ENCODE measurements at places on chromosomes 4 and X.

DNA sequence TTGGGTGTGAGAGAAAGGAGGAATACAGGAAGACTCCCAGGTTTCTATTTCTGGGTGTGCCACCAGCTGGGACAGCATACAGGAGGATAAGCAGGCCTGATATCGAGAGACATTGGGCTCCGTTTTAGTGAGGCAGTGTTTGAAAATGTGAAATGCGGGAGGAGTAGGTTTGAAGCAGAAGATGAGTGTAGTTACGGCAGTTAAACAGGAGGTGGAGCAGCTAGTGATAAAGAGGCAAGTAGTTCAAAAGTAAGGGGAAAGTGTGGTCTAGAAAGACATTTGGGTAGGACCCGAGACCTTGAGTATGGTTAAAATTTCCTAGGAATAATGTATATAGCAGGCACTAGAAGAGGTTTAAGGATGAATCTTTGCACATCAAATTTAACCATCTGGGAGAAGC lies 42.4 kb downstream of the DCUN1D4 start:
- DNase-seq, result peak; percentile 5

- no peak for DNase-seq
Measured at GRCh38 chr4:37685161-37685822, 884 bp downstream of the RELL1 start.

DNA sequence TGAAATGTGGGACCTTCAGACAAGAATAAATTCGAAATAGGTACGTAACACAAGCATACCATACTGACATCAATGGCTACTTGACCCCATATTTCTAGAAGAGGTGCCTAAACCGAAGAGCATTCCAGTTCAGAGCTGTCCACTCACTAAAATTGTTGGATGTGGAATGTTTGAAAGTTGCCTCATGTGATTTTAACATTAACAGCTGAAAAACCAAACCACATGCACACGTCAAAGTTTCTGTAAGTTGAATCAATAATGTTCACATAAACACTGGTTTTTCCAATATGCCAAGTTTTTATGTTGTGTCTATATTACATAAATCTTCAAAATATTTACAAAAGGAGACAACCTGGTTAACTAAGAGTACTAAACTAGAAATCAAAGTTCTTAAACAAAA lies 3.5 kb downstream of the UBE2D3 start:
- no peak for DNase-seq

DNA sequence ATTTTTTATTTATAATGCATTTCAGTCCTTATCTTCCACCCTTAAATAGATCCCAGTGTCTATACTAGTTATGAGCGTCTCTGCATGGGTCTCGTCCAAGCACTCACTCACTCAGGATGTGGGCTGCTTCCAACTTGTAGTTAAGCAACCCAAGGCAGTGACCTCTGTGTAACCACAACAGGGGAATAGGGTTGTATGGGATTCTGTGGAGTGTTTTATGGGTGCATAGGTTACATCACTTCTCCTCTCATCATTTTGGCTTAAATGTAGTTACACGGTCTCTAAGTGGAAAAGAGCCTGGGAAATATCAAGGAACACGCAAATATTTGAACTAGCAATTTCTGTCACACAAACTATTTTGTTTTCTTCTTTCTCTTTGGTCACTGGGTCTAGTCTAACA lies 931.0 kb downstream of the STIM2 start:
- no peak for DNase-seq

DNA sequence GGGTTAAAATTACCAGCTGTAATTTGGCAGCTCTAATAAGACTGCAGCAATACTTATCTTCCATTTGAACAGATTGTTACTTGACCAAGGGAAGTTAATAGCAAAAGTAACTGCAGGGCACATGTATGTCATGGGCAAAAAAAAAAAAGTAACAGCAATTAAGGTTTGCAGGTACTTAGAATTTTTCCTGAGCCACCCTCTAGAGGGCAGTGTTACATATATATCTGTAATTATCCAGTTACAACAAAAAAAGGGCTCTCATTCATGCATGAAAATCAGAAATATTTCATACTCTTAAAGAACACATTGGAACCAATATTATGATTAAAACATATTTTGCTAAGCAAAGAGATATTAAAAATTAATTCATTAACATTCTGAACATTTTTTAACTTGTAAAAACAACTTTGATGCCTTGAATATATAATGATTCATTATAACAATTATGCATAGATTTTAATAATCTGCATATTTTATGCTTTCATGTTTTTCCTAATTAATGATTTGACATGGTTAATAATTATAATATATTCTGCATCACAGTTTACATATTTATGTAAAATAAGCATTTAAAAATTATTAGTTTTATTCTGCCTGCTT lies 25.1 kb downstream of the XIAP start:
- DNase-seq, result peak; percentile 69

- no peak for DNase-seq
Measured at GRCh38 chr4:45663003-45663402, 460.9 kb downstream of the GABRG1 start.

DNA sequence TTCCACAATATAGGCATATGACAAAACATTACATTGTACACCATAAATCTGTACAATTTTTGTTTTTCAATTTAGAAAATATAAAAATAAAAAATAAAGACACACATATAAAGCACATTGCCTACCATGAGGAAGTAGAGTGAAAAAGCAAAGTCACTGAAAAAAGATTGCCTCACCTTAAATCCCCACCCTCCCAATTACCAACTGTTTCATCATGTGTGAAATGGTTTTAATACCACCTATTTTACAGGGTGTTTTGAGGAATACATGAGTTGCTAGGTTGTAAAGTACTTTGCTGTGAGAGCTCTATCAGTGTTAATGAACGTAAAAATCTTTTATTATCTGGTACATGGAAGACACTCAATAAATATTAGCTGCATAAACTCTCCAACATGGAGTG lies 373.6 kb upstream of the NDST3 start:
- no peak for DNase-seq

- DNase-seq, result no peak
Measured at GRCh38 chr4:159108124-159108523, 5.2 kb downstream of the RAPGEF2 start.

GRCh38 chr4:100935090-100935489 lies 412.2 kb downstream of the PPP3CA start:
- no peak for DNase-seq

- DNase-seq, result no peak
Measured at GRCh38 chrX:70336767-70337166, 46.9 kb downstream of the KIF4A start.

GRCh38 chr4:151719956-151720334 lies 40.9 kb downstream of the GATB start:
- no peak for DNase-seq

- no peak for DNase-seq
Measured at GRCh38 chrX:100874325-100874724, at the start of gene NOX1. NOX1 (minus strand) TSS chrX:100874359; CDS start chrX:100874139, 220 bp downstream.

DNA sequence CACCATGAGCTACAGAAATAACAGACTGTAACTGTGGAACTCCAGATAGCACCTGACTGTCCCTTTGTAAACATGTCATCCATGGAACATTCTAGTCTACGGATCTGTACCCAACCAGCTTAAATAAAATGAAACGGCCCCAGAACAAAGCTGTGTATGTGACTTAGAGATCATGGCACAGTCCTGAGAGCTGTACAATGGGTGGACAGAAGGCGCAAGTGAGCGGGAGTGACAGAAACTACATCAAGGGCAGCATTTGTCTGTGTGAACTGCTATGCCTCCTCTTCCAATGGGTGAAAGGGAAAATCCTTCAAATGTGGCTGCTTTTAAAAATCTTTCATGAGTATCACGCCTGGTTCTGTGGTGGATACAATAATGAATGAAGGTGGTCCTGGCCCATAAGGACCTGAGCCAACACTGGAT lies 72.5 kb downstream of the FAT1 start:
- DNase-seq, result no peak

DNA sequence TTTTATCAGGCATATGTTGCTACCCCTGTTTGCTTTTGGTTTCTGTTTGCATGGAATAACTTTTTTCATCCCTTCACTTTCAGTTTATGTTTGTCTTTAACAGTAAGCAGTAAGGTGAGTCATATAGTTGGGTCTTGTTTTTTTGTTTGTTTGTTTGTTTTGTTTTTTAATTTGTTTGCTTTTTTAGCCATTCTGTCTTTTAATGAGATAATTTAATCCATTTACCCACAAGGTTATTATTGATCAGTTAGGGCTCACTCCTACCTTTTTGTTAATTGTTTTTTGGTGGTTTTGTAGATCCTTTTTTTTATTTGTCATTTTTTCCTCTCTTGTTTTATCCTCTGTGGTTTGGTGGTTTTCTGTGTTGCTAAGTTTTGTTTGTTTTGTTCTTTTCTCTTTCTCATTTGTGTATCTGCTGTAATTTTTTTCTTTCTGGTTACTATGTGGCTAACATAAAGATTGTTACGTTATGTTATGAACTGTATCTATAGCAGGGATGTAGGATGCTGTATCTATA lies 379.5 kb upstream of the MAD2L1 start:
- no peak for DNase-seq

- no peak for DNase-seq
Measured at GRCh38 chrX:70636218-70636617, 191.6 kb downstream of the DLG3 start.

- no peak for DNase-seq
Measured at GRCh38 chr4:168021666-168022065, 70.7 kb upstream of the ANXA10 start.

DNA sequence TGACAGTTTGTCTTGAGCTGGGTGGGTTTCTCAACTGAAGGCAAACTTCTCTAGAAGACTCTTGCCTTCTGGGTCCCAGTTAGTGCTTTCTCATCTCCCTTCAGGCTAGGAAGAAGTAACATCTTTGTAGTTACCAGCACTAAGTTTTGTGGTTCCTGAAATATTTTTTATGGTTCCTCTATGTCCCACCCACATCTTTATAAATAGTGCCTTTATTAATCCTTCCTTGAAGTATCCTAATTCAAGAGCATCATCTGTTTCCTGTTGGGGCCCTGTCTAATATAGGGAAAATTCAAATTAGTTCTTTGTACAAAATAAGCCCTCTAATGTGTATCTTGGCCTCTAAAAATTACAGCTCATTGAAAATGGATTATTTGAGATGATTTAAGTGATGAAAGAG lies 147.4 kb upstream of the MAOA start:
- no peak for DNase-seq

DNA sequence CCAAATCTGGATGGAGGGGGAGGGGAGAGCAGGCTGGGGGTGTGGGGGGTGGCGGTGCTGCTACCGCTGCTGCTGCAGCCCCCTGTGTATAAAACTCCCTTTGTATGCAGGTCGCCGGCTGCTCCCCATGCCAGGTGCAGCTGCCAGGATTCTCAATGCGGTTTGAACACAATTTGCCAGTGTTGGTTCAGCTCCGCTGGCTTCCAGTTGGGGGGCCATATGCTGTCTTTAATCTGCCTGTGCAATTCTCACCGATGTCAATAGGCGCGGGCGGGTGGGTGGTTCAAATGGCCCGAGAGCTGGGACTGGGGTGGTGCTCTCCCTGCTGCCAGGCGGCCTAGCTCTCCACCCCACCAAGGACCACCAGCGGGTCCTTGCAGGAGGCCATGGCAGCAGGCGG lies 257.6 kb downstream of the BCOR start:
- DNase-seq, result peak; percentile 54

- no peak for DNase-seq
Measured at GRCh38 chr4:174131901-174132300, 151.6 kb downstream of the FBXO8 start.

- DNase-seq, result no peak
Measured at GRCh38 chr4:177214935-177215334, 94.7 kb upstream of the NEIL3 start.

- DNase-seq, result no peak
Measured at GRCh38 chrX:333611-334311, 15.2 kb upstream of the GTPBP6 start.

- no peak for DNase-seq
Measured at GRCh38 chrX:17519358-17519757, 144.4 kb downstream of the NHS start.

DNA sequence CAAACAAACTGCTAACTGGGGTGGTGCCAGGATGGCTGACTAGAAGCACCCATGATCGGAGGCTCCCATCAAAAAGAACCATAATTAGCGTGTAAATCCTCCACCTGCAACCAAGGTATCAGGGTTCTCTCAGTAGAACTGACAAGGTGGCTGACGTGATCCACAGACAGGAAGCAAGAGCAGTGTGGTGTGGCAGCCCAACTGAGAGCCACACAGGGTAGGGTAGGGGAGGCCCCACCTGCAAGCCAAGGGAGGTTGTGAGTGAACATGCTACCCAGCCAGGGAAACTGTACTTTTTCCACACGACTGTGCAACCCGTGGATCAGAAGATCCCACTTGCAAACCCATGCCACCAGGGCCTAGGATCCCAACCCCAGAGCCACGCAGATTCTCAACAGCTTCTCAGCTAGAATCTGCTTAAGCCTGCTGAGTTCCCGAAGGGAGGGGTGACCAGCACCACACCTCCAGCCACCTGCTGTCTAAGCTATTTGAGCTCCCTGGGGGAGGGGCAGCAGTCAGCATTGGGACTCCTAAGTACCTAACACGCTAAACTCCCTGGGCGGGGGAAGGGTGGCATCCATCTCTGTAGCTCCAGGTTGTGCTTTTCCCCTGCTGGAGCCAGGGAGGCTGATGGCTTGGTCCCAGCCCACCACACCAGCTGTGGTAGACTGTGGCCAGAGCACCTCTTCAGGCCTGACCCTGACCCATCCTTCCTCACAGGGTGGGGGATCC lies 425.1 kb downstream of the GPM6A start:
- peak; percentile 0 for DNase-seq

- DNase-seq, result no peak
Measured at GRCh38 chr4:133865612-133866327, 335.8 kb downstream of the PABPC4L start.

GRCh38 chr4:16386711-16387320 lies 160.5 kb upstream of the TAPT1 start:
- DNase-seq, result no peak

DNA sequence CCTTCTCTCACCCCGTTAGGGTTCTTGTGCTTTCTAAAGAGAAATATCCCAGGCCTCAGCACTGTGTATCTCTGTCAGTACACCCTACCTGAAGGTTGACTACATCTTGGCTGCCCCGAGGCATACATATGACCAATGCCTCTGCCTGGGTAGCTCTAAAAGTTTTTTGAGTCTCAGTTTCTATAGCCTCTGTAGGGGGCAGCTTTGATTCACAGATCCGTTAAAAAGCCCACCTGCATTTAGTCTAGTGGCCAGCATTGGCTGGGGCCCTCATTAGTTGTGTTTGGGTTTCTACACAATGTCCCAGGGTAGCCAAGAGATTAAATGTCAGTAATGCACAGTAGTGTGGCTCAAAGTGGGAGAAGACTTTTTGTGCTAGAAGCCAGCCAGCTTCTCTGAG lies 151.1 kb downstream of the CFAP299 start:
- DNase-seq, result no peak

- DNase-seq, result no peak
Measured at GRCh38 chr4:143451186-143451585, 62.3 kb upstream of the SMARCA5 start.

DNA sequence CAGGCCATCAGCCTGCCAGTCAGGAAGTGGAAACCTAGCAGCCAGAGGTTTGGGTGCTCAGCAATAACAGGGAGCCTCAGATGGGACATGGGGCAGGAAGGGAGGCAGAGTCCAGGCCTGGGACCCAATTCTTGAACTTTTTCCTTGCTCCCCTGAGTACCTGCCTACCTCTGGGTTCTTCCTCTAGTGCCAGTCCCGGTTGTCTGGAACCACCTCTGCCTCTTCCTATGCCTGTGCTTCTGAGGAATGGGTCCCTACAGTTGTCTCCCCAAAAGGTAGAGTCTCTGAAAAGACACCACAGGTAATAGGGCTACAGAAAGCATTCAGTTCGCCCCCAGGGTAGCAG lies 212.4 kb upstream of the MAMLD1 start:
- DNase-seq, result no peak

All from NCI-H146 (cell line).